ENCODE measurements at places on chromosomes 7 and 10.

DNA sequence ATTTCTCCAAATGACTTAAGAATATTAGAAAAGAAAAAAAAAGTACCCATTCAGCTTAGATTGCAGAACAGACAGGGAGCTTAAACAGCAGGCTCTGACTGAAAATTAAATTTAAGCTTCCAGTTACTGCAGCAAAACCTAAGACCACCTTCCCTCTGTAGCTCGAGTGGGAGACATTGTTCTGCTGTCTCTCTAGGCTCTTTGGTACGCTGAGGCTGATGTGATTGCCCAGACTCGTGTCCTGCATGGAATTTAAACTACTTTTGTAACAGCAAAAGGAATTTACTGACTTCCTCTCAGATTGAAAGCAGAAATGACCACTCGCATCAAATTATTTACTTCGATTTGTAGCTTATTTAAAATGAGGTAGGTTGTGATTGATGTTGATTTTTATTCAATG, 124.6 kb downstream of the LRRTM3 start:
- no peak for DNase-seq

GRCh38 chr7:137684316-137684715, 162.5 kb downstream of the DGKI start:
- no peak for DNase-seq

DNA sequence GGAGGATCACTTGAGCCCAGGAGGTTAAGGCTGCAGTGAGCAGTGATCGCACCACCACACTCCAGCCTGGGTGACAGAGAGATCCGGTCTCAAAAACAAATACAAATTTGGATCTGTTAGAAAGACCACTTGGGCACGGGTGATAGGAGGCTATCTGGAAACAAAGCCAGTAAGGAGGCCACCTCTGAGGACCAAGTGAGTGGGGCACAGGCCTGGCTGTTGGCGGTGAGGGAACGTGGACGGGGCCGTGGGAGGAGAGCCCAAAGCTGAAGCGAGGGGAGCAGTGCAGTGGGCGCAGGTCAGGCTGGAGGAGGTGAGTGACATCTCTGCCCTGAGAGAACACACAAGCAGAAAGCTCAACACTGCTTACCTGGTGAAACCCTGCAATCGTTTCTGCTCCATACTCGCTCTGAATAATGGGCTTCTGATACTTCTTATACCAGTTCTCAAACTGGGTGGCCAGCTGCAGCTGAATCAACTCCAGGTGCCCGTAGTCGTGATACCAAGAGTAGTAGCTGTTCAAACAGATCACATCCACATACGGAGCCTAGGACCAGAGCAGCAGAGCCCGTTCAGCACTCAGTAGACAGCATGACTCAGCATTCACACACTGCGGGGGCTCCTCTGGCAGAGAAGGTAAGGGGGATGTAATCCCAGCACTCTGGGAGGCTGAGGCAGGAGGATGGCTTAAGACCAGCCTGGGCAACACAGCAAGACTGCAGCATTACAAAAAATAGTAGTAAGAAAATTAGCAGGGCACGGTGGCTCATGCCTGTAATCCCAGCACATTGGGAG, 14.5 kb downstream of the GUSB start:
- no peak for DNase-seq

DNA sequence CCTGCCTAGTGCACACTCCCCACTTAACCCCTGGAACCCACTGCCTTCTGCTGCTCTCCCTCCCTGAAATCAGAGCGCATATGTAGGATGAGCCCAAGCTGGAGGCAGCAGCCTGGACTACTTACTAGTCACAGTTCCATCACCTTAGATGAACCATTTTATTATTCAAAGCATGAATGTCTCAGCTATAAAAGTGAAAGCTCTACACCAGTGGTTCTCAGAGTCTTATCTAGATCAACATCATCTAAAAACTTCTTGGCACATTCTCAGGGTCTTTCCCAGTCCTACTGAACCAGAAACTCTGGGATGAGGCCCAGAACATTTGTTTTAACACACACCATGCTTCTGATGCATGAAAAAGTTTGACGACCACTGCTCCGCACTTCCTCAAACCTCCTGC, 100.3 kb upstream of the ANK3 start:
- no peak for DNase-seq

GRCh38 chr10:132151951-132152505, 34.7 kb upstream of the DPYSL4 start:
- DNase-seq = no peak

DNA sequence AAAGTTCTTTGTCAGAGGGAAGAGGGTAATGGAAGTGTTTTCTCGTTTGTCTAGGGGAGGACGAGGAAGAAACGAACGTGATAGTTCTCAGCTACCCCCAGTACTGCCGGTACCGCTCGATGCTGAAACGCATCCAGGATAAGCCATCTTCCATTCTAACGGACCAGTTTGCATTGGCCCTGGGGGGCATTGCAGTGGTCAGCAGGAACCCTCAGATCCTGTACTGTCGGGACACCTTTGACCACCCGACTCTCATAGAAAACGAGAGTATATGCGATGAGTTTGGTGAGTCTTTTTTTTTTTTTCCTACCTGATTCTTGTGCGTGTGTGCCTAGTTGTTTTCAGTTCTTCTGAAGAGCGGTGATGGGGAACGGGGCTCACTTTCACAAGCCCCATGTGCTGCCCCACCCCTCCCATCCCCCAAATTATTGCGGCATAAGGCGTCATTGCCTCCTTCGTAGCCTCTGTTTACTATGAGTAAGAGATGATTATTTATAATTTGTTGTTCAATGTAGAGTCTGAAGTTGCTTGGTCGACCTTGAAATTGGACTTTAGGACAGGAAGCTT, 98.6 kb downstream of the ARID5B start:
- DNase-seq = no peak

DNA sequence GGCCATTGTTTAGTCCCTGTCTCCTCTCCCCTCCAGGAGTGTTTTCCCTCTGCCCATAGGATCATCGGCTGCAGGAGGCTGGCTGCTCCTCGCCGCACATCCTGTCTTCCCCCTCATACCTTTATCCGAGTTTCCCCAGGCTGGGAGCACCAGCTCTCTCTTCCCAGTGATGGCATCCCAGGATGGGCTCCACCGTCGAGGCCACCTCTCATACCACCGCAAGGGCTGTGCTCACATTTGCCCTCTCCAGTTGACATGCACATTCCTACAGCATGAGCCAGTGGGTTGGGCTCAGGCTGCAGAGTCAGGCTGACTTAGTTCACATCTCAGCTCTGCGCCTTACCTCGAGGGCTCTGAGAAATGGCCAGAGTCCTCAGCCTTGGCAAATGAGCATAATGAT, 12.1 kb downstream of the HKDC1 start:
- DNase-seq = no peak

DNA sequence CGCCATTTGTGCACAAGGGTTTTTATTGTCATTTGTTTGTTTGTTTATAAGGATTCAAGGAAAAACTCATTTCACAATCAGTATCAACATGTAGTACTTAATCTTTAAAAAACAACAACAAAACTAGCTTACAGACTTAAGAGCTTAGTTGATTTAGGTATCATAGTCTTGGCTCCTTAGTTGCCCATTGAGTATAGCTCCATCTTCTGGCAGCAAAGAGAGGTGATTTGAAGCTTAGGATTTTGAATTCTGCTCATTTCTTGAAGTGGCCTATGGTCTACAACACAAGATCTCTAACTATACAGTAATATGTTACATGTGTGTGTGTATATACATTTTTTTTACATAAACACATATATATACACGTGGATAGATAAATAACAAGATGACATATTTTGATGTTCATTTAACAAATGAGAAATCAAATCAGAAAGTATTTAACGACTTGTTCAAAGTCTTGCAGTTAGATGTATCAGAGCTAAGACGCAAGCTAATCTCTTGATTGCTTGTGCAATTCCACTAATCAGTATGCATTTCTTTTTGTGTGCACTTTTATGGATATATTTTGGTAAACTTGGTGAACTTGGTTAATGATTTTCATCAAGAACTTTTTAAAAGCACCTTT, 307.3 kb downstream of the CAMK1D start:
- no peak for DNase-seq

GRCh38 chr7:3159039-3159438, 115.4 kb upstream of the CARD11 start:
- no peak for DNase-seq

DNA sequence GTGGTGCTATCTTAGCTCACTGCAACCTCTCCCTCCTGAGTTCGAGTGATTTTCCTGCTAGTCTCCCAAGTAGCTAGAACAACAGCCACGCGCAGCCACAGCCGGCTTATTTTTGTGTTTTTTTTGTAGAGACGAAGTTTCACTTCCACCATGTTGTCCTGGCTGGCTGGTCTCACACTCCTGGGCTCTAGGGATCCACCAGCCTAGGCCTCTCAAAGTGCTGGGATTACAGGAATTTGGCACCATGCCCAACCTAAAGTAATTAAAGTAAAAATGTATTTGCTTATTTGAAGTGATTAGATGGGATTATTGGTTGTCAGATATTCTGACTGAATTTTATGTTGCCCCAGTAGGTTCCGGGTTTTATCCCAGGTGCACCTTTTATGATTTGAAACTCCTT, 22.7 kb downstream of the LUC7L2 start:
- DNase-seq = no peak

DNA sequence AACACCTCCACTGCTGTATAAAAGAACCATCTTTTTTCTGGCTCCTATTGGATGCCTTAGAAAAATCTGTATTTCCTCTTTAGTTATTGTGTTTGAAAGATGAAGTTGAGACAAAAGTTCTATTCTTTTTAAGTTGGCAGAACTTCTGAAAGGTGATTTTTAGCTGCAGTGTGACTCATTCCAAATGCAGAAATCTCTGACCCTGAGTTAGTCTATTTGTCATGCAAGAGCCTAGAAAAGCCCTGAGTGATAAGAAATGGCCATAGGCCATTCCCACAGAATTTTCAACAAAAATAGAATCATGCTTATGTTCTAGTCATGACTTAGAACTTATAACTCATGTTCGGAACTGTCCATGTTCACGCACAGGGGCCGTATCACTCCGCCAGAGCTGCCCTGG, 89.1 kb downstream of the EGFR start:
- no peak for DNase-seq

GRCh38 chr10:79192677-79193003, 123.9 kb downstream of the ZMIZ1 start:
- no peak for DNase-seq

DNA sequence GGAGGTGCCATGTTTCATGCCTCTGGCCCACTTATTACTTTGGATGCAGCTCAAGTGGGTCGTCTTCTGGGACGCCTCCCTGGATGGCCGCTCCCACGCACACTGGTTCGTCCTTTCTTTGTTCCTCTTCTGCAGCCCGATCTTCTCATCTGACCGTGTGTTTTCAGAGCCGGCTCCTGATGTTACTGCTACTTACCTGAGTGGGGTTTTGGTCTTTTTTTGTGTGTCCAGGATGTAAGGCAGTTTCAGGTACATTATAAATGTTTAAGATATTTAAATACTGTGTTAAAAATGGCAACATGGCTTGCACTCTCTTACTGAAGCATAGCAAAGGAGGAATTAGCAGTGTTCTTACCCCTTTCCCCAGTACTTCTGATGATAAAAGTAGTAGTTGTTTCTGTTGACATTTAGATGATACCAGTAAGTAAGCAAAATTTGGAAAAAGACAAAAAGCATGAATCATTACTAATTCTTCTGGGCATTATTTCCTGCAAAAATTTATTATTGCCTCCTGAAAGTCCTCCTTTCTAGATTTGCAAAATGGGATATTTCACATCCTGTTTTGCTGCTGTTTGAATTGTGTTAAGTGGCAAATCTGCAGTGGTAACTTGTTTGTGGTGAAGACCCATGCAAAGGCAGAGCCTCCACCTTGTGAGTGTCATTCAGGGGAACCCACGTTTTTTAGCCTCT, 59.4 kb downstream of the SHH start:
- DNase-seq = no peak

DNA sequence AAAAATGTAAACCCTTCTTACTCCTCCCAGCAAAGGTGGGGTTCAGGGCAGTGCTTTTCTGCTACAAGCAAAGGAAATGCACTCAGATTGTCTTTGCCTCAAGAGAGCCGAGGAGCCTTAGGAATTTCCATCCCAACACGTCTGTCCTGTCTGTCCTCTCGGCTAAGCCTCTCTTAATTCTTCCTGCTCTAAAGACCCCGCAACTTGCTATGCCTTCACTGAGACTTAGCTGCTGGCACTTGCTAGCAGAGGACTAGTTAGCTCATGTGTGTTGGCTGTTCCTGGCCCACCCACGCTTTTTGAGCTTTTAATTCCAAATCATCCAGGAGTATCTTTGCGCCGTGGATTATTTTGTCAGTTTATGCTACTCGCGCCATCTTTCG, 481 bp upstream of the NPM3 start:
- no peak for DNase-seq

- no peak for DNase-seq
Measured at GRCh38 chr7:39338716-39339115, 227.5 kb upstream of the YAE1 start.

GRCh38 chr7:151254851-151255250, 6.4 kb upstream of the SMARCD3 start:
- no peak for DNase-seq

GRCh38 chr7:146647445-146647844, 530.8 kb downstream of the CNTNAP2 start:
- DNase-seq = no peak

DNA sequence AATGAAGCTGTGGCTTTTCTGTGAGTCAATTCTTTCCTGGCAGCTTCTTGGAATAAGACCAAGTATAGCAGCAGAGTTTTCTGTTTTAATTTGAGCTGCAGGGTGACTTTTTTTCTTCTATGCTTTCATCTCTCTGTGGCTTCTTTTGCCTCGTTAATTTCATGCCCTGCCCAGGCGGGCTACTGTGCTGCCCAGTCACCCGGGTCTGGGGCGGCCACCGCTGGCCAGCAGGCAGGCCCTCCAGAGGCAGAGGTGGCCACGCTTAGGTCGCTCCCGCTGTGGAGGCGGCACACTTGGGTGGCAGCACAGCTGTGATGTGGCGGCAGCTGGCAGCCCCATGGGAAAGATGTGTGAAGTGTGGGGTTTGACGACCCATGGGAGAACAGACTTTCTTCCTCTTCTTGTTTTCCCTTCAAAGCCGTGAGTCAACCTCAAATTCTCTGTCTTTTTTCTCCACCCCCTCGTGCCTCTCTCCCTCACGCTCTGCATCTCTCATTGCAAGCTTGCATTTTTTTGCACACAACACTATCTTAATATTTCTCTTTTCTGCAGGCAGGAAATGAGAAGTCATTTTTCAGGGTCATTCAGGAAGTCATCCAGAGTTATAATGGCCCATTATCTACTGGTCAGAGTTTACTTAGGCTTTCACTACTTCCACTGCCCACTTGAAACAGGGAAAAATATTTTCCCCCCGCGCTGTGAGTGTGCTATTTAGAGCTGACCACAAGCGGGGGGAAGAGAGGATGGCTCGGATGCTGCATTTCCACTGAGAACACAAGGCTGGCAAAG, 67.8 kb downstream of the EGFR start:
- DNase-seq = no peak

GRCh38 chr7:68166525-68166924, 1169.9 kb downstream of the TYW1 start:
- DNase-seq = no peak

DNA sequence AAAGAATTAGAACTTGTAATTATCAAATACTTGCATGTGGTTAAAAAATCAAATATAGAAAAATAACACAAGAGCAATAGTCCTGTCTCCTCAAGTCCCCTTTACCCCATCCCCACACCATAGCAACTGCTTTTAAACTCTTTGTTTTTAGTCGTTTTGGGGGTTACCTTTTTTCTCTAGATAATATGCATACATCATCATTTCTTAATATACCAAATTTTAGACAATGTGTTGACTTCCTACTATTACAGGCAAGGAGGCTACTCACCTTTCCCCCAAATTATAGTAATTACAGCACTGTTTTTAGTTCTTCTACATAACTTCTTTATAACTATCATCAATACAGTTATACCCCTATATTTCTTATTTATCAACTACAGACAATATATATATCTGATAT, 57.3 kb downstream of the SLC18A2 start:
- no peak for DNase-seq

GRCh38 chr7:76300166-76300731, 2.2 kb upstream of the HSPB1 start:
- no peak for DNase-seq

All from activated CD4-positive, CD25-positive, alpha-beta regulatory T cell treated with anti-CD3 and anti-CD28 coated beads, Interleukin-2, amount 50 U/mL, for 72 hours (primary cell).